Activated T-cell treated with anti-CD3 and anti-CD28 coated beads, Interleukin-2, amount 50 U/mL, for 24 hours (primary cell): ENCODE measurements at places on chromosomes 3 and 15.

DNA sequence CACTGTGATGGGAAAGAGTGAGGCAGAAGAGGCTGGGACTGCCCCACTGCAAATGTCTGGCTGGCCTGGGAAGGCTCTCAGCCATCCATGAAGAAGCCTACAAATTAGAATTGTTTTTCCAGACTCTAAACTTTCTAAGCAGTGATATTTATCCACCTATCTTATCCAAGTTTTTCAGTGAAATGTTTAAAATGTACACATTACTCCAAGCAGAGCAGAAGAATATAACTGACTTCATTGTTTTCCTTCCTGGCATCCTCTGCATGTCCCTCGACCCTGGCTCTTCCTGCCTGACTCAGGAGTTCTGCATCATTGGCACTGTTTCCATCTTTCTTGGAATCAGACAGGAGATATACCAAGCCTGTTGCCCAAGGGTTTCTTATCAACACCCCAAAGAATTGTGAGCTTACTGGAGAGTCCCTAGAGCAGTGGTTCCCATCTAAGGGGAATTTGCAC lies 401.5 kb upstream of the PROK2 start:
- peaks cover 19% of the 10 kb centered on the region for H3K27me3 ChIP-seq
- H3K36me3 ChIP-seq = no peaks in the 10 kb centered on the region
- peaks cover 18% of the 10 kb centered on the region for H3K4me1 ChIP-seq
- DNase-seq = no peak

GRCh38 chr15:51732646-51733045 lies 4.8 kb downstream of the LYSMD2 start:
- no peak overlapping the region for H3K4me3 ChIP-seq
- no peaks in the 10 kb centered on the region for H3K27me3 ChIP-seq
- DNase-seq = no peak
- H3K4me1 ChIP-seq = peaks cover 82% of the 10 kb centered on the region
- H3K27ac ChIP-seq = peak overlapping the region; percentile 90
- H3K36me3 ChIP-seq = peaks cover 33% of the 10 kb centered on the region

DNA sequence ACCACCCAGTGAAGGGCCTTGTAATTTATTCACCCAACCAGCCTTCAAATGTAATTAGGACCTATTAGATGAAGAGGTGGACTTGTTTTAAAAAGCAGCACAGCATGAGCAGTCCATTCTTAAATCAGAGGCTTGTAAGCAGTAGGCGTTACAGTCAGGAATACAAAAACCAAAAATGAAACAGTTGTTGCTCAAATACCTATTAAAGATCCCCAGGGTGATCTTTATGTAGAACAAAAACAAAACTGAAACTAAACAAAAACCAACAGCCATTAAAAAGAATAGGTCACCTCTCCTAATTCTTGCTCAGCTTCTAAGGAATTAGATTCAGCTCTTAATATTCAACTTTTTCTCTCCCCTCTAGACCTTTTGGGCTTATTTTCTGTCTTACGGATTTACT lies 104.9 kb upstream of the ST8SIA2 start:
- peaks cover 24% of the 10 kb centered on the region for H3K27me3 ChIP-seq
- peaks cover 2% of the 10 kb centered on the region for H3K4me1 ChIP-seq
- DNase-seq = no peak

- H3K4me1 ChIP-seq = peaks cover 16% of the 10 kb centered on the region
- peak overlapping the region; percentile 74 for H3K4me3 ChIP-seq
- H3K36me3 ChIP-seq = no peaks in the 10 kb centered on the region
Measured at GRCh38 chr3:159763011-159763601, 225.5 kb upstream of the IL12A start.

DNA sequence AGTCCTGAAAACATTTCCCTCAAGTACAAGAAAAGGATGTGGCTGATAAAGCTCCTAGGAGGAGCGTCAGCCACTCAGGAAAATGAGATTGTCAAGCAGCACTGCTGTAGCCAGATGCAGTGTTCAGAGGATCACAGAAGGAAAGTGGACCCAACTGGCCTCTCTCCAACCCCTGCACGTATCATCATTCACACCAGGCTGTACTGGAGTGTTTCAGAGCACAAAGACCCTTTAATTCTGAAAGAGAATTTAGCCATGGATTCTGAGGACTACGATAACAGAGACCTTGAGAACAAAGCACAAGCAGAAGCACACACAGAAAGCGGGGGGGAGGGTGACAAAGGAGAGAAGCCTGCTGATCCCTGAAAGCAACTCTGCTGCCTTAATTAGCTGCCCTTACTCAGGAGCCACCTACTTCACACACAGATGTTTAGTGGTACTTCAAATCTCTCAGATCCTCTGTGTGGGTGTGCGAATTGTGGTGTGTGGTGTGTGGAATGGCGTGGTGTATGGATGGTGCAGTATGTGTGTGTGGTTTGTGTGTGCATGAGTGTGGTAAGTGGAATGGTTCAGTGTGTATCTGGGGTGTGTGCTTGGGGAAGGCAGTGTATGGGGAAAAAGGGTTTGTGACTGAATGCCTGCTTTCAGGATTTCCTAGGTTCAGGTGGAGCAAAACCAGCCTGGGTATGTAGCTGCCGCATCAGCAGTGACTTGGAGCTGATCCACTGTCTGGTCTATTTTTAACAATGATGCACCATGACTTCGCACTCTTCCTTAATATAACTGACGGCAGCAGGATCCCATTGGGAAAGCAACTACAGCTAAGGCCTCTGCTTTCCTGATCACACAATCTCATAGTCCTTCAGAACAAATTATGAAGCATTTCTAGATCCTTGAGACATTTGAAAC lies 192.5 kb downstream of the RSL24D1 start:
- H3K27ac ChIP-seq = no peak overlapping the region
- H3K36me3 ChIP-seq = no peaks in the 10 kb centered on the region
- H3K4me1 ChIP-seq = no peaks in the 10 kb centered on the region
- DNase-seq = no peak
- H3K27me3 ChIP-seq = peaks cover 2% of the 10 kb centered on the region

GRCh38 chr3:146256851-146257486 lies 6.1 kb upstream of the PLSCR4 start:
- no peaks in the 10 kb centered on the region for H3K4me1 ChIP-seq
- no peak overlapping the region for H3K4me3 ChIP-seq
- peaks cover 49% of the 10 kb centered on the region for H3K27me3 ChIP-seq

- no peaks in the 10 kb centered on the region for H3K36me3 ChIP-seq
- no peaks in the 10 kb centered on the region for H3K4me1 ChIP-seq
- H3K4me3 ChIP-seq = no peak overlapping the region
- no peak overlapping the region for H3K27ac ChIP-seq
Measured at GRCh38 chr3:148464246-148464645, 233.5 kb upstream of the AGTR1 start.

DNA sequence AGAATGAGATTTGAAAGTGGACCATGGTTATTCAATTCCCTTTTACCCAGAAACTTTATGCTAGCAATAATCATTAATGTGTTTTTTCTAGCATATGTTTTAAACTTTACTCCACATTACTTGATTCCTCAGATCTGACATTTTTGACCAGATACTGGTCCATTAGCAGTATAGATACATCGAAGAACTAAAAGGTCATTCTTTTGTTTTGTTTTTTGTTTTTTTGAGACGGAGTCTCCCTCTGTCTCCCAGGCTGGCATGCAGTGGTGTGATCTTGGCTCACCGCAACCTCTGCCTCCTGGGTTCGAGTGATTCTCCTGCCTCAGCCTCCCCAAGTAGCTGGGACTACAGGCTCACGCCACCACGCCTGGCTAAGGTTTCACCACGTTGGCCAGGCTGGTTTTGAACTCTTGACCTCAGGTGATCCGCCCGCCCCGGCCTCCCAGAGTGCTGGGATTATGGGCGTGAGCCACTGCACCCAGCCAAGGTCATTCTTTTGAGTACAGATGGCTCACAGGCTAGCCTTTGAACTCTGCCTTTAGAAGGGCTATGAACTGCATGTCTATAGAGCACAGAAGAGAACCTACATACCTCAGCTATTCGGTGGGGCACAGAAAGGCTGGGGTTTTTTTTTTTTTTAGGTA lies 28.6 kb downstream of the CHP1 start:
- no peak overlapping the region for H3K4me3 ChIP-seq
- DNase-seq = no peak
- H3K27me3 ChIP-seq = no peaks in the 10 kb centered on the region
- no peaks in the 10 kb centered on the region for H3K4me1 ChIP-seq

- no peak overlapping the region for H3K27ac ChIP-seq
- H3K4me1 ChIP-seq = no peaks in the 10 kb centered on the region
- DNase-seq = no peak
- H3K36me3 ChIP-seq = no peaks in the 10 kb centered on the region
Measured at GRCh38 chr3:115859002-115859807, 235.9 kb downstream of the GAP43 start.

- H3K4me1 ChIP-seq = peaks cover 43% of the 10 kb centered on the region
- peaks cover 4% of the 10 kb centered on the region for H3K27me3 ChIP-seq
- no peak overlapping the region for H3K4me3 ChIP-seq
Measured at GRCh38 chr3:156483002-156483401, 71.9 kb downstream of the SSR3 start.

DNA sequence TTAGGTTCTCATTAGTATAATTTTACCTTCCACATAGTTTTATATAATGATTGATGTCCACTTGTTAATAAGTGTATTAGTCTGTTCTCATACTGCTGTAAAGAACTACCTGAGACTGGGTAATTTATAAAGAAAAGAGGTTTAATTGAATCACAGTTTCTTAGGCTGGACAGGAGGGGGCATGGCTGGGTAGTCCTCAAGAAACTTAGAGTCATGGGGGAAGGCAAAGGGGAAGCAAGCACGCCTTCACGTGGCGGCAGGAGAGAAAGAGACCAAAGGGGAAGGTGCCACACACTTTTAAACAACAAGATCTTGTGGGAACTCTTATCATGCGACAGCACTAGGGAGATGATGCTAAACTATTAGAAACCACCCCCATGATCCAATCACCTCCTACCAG lies 19.2 kb downstream of the DZIP3 start:
- H3K27me3 ChIP-seq = no peaks in the 10 kb centered on the region
- H3K27ac ChIP-seq = no peak overlapping the region
- H3K4me1 ChIP-seq = peaks cover 31% of the 10 kb centered on the region
- H3K36me3 ChIP-seq = peaks cover 10% of the 10 kb centered on the region

- no peaks in the 10 kb centered on the region for H3K36me3 ChIP-seq
- no peak for DNase-seq
- no peaks in the 10 kb centered on the region for H3K4me1 ChIP-seq
- no peak overlapping the region for H3K4me3 ChIP-seq
- no peak overlapping the region for H3K27ac ChIP-seq
- peaks cover 8% of the 10 kb centered on the region for H3K27me3 ChIP-seq
Measured at GRCh38 chr3:134038716-134039115, 9.0 kb upstream of the SLCO2A1 start.

GRCh38 chr3:195460091-195460713 lies 17.4 kb upstream of the ACAP2 start:
- H3K4me3 ChIP-seq = no peak overlapping the region
- no peak for DNase-seq
- H3K27me3 ChIP-seq = no peaks in the 10 kb centered on the region
- no peak overlapping the region for H3K27ac ChIP-seq

DNA sequence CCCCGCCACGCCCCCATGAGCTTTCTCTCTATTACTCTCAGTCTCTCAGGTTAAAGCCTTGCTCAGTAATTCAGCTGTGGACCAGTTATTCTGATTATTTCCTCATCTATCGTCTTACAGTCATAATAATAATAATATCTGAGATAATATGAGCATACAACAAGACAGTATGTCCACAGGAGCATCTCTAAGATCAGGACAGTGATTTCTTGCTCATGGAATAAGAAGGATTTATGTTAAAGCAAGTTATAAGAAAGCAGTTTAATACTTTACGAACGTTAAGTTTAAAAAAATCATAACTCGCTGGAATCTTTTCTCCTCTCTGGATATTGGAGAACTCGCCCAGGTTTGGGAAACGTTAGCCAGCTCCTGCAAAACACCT lies 643 bp upstream of the LMCD1 start:
- no peak for DNase-seq
- peaks cover 21% of the 10 kb centered on the region for H3K4me1 ChIP-seq
- H3K27ac ChIP-seq = peak overlapping the region; percentile 50
- H3K36me3 ChIP-seq = no peaks in the 10 kb centered on the region
- H3K4me3 ChIP-seq = peak overlapping the region; percentile 71
- peaks cover 38% of the 10 kb centered on the region for H3K27me3 ChIP-seq

DNA sequence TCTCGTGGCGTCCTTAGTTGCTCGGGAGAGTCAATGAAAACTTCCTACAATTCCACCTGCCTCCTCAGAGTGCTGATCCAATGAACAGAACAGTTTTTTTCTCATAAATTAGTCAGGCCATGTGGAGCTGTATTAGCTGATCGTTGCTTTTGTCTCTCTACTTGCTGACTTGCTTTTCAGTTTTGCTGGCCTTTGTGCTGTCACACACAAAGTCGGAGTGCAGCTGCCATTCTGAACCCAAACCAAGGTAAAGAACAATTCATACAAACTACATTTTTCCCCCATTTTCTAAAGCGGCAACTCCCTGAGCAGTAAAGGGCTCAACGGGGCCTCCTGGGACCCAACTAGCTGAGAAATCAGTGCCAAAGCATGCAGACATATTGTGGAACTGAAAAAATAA lies 43.1 kb downstream of the MEIS2 start:
- H3K4me1 ChIP-seq = no peaks in the 10 kb centered on the region
- H3K36me3 ChIP-seq = no peaks in the 10 kb centered on the region
- no peak for DNase-seq
- H3K4me3 ChIP-seq = no peak overlapping the region

GRCh38 chr3:119559441-119559963 lies at the start of gene CD80:
Gene CD80 (minus strand): TSS chr3:119559614. CDS start chr3:119557728, 1,886 bp downstream.
- peak; percentile 64 for DNase-seq
- peaks cover 27% of the 10 kb centered on the region for H3K4me1 ChIP-seq
- no peaks in the 10 kb centered on the region for H3K27me3 ChIP-seq
- no peaks in the 10 kb centered on the region for H3K36me3 ChIP-seq
- peak within 1 kb of the TSS; percentile 48 for H3K27ac ChIP-seq

- DNase-seq = no peak
- no peak overlapping the region for H3K4me3 ChIP-seq
- H3K4me1 ChIP-seq = peaks cover 40% of the 10 kb centered on the region
Measured at GRCh38 chr3:32973982-32974381, 22.5 kb downstream of the CCR4 start.

- H3K27me3 ChIP-seq = no peaks in the 10 kb centered on the region
- H3K36me3 ChIP-seq = no peaks in the 10 kb centered on the region
- no peak overlapping the region for H3K4me3 ChIP-seq
- DNase-seq = no peak
- no peak overlapping the region for H3K27ac ChIP-seq
Measured at GRCh38 chr3:172678068-172678467, 32.8 kb downstream of the NCEH1 start.

DNA sequence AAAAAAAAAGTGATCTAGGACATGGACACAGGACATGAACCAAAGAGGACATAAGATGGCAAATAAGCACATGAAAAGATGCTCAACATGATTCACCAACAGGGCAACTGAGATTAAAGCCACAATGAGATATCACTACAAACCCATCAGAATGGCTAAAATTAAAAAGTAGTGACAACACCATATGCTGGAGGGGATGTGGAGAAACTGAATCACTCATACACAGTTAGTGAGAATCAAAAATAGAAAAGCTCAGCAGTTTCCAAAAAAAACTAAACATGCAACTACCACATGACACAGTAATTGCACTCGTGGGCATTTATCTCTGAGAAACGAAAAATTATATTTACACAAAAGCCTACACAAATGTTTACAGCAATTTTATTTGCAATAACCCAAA lies 27.9 kb upstream of the ACKR4 start:
- peaks cover 66% of the 10 kb centered on the region for H3K36me3 ChIP-seq
- H3K27ac ChIP-seq = peak overlapping the region; percentile 88
- H3K4me1 ChIP-seq = peaks cover 23% of the 10 kb centered on the region
